ENCODE measurements at places on chromosomes 5 and 9.

- DNase-seq = no peak
Observed at GRCh38 chr9:78234810-78235209, 1.1 kb upstream of the CEP78 start.

DNA sequence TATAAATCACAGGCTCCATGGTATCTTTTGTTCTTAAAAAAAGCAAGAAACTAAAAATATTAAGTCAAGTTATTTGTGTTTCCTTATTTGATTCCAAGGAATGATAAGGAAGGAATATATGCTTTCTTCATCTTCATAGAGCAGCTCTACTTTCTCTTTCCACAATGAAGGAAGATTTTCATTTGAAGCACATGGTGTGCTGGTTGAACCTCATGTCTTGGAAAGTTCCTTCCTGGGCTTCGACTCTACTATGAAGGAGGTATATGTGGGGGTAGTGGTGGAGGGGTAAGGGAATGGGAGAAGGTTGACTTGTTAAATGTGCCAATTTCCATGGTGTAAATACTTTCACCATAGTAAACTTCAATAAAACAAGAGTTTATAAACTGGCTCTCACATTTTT lies 698.0 kb downstream of the CETN3 start:
- DNase-seq = no peak

DNA sequence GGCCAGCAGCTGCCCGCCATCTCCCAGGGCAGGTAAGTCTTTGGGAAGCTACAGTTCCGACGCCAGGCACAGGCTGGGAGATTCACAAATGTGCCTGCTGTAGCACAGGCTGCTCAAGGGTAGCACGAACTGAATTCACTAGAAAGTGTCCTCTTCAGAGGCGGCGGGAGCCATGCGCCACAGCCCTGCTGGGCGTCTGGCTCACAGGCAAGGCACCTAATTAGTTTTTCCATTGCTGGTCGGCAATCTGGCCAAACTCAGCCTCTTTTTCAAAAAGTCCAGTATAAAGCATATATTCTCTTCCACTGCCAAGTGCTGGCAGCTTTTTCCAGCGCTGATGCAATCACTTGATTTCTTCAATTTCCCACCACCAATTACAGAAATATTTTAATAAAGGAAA lies 128.9 kb upstream of the RAPGEF1 start:
- no peak for DNase-seq

DNA sequence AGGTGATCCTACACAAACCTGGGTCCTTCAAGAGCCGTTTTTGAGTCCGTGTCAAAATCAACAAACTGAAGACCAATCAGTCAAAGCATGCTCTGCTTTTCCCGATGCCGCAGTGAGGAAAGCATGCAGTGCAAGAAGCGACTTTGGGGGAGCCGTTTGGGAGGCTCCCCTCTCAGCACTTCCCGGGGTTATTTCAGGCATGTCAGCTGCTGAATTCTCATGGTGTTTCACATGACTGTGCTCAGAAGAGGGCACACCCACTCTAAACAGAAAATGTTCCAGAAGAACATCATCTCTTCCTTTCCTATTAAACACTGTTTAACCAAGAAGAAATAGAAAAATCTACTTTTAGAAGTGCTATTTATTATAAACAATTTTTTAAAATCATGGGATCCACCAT lies 125.5 kb downstream of the EPB41L4A start:
- no peak for DNase-seq

DNA sequence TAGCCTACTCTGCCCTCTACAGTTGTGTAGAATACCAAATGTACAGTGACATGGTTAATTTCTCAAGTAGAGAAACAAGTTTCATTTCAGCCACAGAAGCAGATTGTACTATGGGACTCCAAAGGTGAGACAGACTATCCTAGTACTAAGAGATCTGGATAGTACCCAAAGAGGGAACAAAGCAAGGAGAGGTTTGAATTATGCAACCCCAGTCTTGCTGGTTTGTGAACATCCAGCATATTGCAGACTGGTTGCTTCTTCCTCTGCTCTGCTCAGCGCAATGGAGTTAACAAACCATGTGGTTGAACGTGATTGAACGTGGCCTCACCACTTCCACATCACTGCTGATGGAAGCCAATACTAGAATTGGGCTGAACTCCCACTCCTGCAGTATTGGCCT lies 43.3 kb upstream of the ALDOB start:
- no peak for DNase-seq

DNA sequence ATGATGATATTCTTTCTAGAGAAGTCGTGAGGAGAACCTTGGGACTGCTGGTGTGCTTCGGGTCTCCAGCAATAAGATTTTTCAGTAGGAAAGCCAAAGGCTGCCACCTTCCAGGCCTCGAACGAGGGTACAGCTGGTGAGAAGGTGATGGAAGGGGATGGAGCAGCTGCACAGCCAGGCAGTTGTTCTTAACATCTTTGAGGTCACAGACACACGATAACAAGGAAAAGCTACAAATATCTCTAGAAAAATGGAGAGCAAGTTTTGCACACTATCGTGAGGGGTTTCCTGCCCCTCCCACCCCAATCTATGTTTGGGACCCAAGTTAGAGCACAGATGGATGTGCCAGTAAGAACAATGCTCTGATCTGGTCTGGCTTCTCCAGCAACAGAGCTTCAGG lies 6.8 kb upstream of the IL7R start:
- DNase-seq = no peak

DNA sequence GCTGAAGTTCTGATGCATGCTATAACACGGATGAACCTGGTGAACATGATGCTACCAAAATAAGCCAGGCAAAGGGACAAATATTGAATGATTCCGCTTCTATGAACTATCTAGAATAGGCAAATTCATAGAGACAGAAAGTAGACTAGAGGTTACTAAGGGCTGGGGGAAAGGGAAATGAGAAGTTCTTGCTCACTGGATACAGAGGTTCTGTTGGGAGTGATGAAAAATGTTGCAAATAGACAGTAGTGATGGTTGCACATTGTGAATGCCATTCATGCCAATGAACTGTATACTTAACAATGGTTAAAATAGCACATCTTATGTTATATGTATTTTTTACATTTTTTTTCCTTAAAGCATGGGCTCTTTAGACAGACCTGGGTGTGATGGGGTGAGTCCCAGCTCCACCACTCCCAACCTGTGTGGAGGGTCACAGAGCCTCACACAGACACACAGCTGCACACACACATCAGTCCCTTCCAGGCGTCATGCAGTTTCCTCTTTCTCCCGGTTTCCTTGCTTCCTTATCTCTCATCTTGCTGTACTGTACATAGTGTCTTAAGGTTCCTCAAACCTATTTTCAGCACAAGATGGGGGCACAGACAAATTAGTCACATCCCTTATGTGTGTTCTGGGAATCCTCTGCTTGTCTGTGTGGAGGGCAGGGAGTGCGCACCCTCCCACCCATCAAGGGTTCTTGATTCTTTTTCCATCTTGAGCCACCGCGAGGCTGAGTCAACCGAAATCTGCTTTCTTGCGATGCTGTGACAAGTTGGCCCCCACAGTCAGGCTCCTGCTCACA lies 192.9 kb downstream of the CRB2 start:
- peak; percentile 40 for DNase-seq

DNA sequence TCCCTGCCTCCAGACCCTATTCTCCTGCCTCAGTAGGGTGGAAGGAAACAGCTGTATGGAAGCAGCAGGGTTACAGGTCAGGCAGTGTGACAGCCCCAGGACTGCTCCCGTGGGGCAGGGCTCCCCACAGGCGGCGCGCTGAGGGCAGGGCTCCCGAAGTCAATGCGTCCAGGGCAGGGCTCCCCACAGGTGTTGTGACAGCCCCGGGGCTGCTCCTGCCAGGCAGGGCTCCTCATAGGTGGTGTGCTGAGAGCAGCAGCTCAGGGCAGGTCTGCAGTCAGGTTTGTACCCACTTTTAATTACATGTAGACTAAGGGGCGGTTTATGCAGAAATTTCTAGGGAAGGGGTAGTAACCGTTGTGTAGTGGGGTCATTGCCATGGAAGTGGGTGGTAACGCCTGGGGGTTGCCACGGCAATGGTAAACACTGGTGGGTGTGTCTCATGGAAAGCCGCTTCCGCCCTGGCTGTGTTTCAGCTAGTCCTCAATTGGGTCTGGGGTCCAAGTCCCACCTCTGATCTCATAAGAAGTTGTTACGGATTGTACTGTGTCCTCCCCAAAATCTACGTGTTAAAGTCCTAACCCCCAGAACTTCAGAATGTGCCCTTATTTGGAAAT lies 16.7 kb upstream of the TERT start:
- no peak for DNase-seq

DNA sequence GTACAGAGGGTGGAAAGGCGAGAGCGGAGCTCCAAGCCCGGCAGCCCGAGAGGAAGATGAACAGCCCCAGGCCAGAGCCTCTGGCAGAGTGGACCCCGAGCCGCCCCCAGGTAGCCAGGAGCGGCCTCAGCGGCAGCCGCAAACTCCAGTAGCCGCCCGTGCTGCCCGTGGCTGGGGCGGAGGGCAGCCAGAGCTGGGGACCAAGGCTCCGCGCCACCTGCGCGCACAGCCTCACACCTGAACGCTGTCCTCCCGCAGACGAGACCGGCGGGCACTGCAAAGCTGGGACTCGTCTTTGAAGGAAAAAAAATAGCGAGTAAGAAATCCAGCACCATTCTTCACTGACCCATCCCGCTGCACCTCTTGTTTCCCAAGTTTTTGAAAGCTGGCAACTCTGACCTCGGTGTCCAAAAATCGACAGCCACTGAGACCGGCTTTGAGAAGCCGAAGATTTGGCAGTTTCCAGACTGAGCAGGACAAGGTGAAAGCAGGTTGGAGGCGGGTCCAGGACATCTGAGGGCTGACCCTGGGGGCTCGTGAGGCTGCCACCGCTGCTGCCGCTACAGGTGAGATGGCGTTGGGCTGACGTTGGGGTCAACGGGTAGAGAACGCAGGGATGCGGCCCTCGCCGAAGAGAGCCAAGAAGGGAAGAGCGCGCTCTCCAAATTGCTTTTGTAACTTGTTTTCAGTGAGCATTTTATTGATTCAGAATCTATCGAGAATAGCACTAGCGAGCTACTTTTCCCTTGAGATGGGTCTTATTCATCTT lies at the start of gene PTGER4:
Gene PTGER4 (plus strand): TSS at position 3 of the 769 bp plus-strand sequence. CDS start 1,079 bp downstream, outside the sequence.
- DNase-seq = peak; percentile 52

DNA sequence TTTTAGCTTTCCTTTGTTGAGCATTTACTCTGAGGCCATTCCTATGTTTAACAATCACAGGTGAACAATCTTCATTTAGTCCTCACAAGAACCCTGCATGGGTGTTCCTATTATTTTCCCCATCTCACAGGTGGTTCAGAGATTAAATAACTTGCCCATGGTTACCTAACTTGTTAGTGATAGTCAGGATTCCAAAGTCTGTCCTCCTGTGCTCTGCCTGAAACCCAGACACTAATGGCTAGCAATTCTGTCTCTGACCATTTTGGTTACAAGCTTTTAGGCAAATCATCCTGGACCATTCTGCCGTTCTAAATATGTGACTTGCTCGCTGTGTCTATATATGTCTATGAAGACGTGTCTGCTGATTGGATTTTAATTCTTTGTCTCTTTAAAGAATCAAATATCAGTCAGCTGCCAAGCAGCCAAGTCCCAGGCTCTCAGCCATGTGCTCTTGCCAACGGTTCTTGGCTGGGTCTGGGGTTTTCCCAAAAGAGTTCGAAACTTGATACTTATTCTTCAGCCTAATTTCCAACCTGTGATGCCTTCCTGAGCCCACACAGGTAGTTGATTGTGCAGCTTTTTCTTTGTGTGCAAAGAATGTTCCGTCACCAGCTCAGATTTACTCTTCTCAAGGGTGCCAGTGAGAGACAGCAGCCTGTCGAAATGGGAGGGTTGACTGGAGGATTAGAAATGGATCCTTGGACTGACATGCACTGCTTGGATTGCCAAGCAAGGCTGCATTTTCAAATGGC lies 121.7 kb downstream of the NREP start:
- no peak for DNase-seq

DNA sequence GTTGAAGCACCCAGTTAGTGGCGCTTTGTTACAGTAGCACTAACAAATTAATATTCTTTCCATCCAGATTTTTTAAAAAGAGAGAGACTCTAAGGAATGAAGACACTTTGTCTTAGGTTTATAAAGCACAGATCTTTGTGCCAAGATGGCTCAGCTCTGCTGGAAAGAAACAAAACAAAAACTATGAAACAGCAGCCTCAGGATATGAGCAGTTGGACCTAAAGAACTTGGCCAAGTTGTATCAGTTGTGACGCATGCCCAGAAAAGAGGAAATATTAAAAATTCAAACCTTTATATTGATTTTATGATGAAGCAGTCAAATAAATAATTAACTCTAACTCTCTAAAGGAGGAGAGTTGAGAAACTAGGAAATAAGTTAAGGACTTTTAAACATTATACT lies 427.2 kb downstream of the SPOCK1 start:
- DNase-seq = no peak

DNA sequence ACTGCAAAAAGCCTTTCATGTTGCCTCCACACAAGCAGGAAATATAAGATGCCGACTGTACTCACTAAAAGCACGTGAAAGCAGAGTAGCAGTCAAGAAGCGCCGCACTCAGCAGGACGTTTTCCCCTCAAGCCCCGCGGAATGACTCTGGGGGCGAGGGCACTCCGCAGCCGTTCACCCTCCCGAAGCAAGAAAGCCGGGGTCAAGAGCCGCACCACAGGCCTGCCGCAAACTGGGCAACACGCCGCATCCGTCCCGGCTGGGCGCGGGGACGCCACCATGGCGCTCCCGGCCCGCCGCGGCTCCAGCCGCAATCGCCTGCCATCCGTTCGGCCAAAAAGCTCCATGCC lies 364 bp downstream of the RPS6 start:
- no peak for DNase-seq

GRCh38 chr5:128684961-128685360 lies 146.9 kb upstream of the FBN2 start:
- DNase-seq = no peak

- no peak for DNase-seq
Observed at GRCh38 chr5:117872798-117873368, 1115.5 kb downstream of the DTWD2 start.

- no peak for DNase-seq
Observed at GRCh38 chr5:73135429-73136054, 15.2 kb downstream of the TMEM171 start.

GRCh38 chr5:2715856-2716255 lies 35.6 kb downstream of the IRX2 start:
- DNase-seq = no peak

- no peak for DNase-seq
Observed at GRCh38 chr9:110900917-110901316, 137.4 kb downstream of the LPAR1 start.

GRCh38 chr5:45385321-45386058 lies 310.7 kb downstream of the HCN1 start:
- DNase-seq = no peak

DNA sequence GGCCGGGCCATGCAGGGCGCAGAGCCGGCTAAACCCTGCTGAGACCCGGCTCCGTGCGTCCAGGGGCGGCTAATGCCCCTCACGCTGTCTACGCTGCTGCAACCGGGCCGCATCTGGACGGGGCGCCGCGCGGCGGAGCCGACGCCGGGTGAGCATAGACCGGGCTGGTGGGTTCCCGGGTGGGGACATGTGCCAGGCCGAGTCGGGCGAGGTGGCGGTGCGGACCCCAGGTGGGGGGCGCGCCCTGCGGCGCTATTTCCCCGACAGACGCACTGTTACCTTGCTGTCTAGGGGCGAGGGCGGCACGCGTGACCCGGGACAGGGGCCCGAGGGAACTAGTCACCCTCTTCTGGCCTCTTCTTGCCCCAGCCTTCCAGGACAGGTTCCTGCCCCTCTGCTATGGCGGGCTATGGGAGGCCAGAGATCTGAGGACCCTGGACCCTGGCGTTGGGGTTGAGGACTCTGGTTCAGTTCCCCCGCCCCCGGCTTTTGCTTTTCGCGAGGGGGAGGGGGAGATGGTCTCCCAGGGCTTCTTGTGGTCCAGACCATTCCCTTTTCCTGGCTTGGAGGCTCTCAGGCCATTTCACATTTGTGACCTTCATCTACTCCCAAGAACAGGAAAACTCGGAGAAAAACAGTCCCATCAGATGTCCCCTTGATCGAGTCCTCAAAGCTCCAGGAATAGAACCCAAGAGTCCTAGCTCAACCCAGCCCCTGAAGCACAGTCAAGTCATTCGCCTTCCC lies 536 bp downstream of the SLC27A4 start:
- DNase-seq = no peak
